ENCODE measurements at places on chromosomes 2 and 18.

DNA sequence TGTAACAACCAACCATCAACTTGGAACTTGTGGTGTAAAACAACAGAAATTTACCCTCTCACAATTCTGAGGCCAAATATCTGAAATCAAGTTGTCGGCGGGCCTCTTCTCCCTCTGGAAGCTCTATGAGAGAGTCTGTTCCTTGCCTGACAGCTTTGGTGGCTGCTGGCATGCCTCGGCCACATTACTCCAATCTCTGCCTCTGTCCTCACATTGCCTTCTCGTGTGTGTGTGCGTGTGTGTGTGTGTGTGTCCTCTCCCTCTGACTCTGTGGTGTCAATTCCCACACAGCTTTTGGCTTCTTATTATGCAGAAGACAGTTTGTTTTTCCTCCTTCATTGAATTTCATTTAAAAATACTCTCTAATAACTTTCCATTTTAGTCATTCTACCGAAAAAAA is 50.4 kb downstream of the ZDBF2 start:
- DNase-seq: no peak

DNA sequence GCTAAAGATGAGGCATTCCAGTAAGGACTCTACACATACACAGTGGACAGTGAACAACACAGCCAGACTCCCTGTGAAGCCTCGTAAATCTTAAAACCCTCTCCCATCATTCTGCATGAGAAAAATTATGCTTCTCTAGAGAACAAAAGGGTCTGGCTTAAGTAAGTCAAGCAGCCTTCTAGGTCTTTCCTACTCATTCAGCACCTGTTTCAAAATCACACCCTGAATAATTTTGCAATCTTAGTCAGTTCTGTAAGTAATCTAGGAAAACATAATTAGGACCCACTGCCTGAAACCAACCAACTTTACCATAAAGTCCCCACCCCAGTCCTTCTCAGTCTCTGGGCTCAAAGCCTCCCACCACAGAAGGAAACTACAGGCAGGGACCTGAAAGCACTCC is 19.7 kb downstream of the IAH1 start:
- no peak for DNase-seq

DNA sequence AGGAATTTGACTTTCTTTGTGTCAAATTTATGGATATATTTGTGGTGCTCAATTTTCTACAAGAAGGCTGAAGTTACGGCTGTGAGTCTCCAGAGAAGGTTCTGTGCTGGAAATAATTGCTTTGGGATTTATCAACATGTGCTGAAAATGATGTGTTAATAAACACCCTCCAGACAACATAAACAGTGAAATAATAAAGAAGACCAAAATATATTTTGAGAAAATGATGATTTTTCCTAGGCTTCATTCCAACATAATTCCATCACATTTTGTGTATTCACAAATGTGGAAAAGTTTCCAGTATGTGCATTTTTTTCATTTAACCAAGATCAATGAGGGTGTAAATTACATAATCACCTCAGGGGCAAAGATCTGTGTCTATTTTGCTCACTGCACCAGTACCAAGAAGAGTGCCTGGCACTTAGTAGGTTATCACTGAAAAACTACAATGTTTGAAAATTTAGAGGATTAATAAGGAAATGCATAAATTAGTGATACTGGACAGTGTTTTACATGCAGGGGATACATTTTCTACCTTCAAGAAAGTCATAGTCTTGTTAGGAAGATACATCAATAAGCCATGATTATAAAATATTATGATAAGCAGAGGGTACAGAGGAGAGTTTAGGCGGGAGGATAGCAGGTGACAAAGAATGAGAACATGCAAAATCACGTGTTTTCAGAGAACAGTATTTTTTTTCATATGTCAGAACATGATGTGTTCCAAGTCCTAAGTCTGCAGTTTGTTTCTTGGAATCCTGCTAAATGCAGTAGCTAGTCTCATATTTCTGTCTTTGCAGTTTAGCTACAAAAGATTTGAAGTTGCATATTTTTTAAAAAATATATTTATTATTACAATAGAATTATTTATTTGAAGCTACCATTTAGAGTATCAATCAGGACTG is 127.6 kb upstream of the DLGAP1 start:
- DNase-seq: no peak

- no peak for DNase-seq
Observed at GRCh38 chr18:10072671-10073175, 158.9 kb downstream of the VAPA start.

- no peak for DNase-seq
Observed at GRCh38 chr2:8986327-8986976, 17.0 kb downstream of the MBOAT2 start.
